ENCODE measurements at places on chromosomes 11 and 22.

DNA sequence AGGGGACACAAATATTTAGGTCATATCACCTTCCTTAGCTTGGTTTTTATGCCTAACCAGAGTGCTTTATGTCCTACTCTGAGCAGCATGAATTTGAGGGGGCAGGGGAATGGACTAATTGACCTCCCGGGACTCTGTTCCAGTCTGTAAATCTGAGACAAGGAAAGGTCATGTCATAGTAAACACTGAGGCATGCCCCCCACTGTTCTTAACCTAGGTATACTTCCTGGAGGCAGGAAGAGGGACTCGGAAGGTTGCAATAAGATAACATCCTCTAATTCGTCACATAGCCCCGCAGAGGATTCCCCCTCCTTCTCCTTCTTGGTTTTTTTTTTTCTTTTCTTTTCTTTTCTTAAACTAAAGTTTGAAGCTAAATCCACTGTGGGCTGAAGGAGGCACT lies 540.3 kb upstream of the CADM1 start:
- DNase-seq = no peak

- DNase-seq = no peak
Observed at GRCh38 chr11:121890377-121890776, 225.6 kb downstream of the BLID start.

DNA sequence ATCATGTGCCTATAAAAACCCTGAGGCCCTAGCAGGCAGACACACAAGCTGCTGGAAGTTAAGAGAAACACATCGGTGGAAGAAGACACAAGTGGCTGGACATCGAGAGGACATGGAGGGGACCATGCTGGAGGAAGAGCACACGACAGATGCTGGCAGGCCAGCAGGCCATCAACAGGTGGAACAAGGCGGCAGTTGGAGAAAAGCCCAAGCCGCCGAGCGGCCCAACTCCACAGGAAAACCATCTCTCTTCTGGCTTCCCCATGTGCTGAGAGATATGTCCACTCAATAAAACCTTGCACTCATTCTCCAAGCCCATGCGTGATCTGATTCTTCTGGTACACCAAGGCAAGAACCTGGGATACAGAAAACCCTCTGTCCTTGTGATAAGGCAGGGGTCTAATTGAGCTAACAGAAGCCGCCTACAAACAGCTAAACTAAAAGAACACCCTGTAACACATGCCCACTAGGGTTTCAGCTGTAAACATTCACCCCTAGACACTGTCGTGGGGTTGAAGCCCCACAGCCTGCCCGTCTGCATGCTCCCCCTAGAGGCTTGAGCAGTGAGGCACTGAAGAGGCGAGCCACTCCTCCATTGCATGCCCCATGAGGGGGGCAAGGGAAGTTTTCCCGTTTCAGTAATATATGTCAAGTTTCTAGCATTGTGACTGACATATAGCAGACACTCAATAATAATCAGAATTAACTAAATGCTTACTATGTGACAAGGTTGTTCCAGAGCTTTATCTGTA lies 39.0 kb upstream of the MMP20 start:
- DNase-seq = no peak

DNA sequence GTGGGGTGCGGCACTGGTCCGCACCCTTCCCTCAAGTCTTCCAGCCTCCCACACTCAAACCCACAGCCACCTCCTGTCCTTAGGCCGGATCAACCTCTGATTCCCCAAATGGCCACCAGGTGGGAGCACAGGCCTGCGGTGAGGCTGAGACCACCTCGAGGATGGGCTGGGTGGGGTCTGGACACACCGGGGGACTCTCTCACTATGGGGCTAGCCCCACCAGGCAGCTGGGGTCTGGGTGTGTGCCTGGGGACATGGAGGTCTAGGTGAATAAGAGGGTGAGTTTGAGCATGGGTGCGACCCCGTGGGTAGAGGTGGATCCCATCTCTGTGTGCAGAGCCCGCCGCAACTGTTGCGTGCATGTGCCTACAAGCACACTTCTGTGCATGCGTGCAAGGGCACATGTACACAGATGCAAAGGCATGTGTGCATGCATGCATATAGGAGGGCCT lies 32.6 kb downstream of the MYO18B start:
- no peak for DNase-seq

- no peak for DNase-seq
Observed at GRCh38 chr22:21633481-21633880, 921 bp downstream of the CCDC116 start.

DNA sequence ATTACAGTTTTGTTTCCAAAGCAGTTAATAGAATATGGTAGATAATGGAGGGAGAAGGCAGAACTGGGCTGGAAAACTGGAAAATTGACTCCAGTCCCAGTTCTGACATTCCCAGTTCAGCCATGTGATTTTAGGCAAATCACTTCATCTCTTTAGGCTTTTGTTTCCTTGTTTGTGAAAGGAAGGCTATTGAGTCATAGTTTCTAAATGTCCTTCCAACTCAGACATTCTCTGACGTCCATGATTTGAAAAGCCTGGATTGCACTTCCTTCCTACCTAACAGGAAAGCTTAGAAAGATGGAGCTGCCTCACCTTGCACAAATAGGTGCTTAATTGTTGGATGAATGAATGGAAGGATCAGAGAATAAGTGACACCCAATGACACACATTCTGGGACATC lies 19.8 kb upstream of the GALNT18 start:
- no peak for DNase-seq

GRCh38 chr11:124474079-124474478 lies 28.6 kb upstream of the OR8B8 start:
- DNase-seq = no peak

DNA sequence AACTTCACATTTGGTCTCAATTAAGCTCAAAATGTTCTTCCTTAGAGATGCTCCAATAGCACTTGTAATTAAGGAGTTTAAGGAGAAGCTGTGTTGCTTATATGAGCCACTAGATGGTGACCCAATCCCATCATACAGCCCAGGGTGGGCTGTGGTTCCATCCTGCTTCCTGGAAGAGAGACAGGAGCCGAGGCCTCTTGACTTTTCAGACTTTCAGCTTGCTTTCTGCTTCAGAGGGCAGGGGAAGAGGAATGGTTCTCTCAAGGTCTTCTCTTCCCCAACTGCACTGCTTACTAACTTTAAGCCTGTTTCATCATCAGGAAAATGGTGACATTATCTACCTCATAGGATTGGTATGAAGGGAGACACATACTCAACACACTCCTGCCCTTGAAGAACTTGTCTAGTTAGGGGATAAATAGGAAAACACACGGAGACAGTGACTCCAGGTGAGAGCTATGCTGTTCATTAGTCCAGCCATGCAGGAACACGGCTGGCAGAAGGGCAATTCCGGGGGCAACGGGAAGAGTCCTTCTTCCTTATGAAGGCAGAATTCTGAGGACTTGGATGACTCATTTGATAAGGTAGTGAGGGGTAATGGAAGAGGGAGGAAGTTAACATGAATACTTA lies 20.1 kb downstream of the TMEM218 start:
- DNase-seq = no peak

- no peak for DNase-seq
Observed at GRCh38 chr22:27083610-27084009, 426.2 kb downstream of the MIAT start.

DNA sequence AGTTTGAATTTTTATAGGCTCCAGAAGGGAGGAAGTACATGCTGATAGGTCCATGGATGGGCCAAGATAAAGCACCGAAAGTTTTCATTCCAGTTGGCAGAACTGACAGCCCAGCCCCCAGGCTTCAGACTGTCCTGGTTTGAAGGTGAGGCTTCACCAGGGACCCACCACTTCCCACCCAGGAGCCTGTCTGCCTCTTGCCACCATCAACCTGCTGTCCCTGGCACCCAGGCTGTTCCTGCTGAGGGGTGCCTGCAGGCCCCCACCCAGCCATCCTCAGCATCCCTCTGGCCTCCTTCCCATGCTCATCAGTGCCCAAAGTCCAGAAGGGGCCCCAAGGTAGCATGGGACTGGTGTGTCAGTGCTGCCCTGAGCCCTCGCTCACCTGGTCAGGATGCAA lies 463.9 kb downstream of the NELL1 start:
- DNase-seq = no peak

DNA sequence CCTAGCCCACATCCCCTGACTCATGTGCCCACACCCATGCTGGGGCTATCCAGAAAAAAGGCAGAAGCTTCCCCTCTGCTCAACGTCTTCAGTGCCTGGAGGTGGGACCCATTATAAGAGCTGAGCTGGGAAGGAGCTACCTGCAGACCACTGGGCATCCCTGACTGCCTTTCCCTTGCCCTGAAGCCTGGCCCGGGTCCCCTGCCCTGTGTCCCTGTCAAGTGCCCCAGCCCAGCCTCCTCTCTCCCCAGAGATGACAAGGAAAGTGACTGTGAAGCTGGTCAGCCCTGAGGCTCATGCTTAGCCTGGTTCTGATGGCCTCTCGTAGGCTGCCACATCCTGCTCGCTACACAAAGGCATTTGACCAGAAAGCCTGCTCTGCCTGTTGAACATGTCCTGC lies 140.4 kb downstream of the PARVA start:
- DNase-seq = no peak

DNA sequence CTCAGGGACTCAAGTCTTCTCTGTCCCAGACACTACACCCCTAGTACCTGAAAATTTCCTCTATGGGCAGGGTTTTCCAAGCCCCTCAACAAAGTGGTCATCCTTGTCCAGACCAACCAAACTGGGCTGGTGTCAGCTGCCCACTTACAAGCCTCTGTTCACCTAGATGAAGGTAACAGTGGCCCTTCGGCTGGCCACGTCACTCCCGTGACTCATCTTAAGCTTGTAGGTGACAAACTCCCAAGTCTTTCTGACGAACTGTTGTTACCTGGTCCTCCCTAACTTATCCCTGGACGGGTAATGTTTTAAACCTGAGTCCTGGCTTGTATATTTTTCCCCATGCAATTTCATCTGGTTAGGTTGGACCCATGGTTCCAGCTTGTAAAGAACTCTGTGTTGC lies 4.7 kb downstream of the CXCR5 start:
- DNase-seq = no peak

DNA sequence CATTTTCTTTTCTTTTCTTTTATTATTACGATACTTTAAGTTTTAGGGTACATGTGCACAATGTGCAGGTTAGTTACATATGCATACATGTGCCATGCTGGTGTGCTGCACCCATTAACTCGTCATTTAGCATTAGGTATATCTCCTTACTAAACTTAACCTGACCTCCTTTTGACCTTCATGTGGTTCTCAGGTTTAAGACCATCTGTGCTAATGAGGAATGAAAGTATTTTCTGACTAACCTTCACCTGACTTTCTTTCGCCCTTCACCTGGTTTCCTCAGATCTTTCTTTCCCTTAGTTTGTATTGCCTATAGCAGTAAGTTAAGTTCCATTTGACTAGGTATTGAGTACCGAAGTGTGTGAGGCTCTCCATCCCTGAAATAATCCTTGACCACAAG lies 6.5 kb downstream of the EXPH5 start:
- DNase-seq = no peak

DNA sequence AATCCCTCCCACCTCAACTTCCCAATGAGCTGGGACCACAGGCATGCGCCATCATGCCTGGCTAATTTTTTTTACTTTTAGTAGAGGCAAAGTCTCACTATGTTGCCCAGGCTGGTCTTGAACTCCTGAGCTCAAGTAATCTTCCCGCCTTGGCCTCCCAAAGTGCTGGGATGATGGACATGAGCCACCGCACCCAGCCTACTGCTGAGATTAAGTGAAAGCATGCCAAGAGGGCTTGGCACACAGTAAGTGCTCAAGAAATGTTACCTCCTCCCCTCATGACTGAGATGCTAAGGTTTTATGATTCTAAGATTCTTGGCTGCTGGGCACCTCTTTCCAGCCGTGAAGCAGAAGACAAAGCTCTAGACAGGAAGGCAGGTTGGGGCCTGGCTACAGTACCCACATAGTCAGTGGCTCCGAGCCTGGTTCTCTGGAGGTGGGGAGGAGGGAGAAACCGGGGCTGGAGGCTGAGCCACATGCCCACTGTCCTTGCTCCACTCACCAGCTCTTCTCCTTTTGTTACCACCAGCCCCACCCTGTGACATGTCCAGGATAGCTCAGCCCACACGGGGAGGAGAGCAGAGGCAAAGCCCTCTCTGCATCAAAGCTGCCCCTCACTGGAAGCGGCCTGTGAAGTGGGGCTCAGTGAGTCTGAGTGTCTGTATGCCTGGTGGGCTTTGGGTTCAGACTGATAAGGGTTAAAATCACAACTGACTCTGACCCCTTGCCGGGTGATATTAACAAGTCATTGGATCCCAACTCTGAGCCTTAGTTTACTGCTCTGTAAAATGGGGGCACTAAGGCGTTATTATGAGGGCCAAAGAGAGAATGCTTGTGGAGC lies 12.9 kb downstream of the ARHGEF17 start:
- DNase-seq = no peak

- no peak for DNase-seq
Observed at GRCh38 chr11:104076455-104076854, 40.0 kb downstream of the DDI1 start.

DNA sequence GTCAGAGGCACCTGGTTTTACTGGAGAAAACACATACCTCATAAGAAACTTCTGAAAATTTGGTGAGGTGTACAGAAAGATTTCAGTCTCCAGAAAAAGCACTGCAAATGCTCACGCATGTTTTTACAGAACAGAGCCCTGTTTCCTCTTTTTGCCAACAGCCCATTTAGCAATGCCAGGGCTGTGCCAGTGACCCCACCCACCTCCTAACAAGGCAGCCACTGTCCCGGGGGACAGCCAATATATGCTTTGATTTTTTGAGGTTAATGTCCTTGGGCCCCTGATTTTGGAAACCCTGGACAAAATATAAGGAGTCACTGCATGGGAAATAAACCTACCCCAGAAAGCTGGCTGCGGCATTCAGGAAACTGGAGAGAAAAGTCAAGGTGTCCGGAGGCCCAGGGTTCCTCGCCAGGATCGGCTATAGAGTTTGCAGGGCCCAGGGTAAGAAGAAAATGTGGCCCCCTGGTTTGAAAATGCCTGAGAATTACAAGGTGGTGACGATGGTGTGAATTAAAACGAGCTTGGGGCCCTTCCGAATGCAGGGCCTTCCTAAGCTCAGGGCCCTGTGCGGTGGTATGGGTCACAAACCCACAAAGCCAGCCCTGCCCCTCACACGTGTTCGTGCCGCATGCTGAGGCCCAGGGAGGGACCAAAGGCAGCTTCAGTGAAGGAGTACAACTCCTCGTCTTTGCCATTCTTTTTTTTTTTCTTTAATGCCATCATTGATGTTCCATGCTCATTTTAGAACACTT lies 71.1 kb upstream of the WNT7B start:
- no peak for DNase-seq

DNA sequence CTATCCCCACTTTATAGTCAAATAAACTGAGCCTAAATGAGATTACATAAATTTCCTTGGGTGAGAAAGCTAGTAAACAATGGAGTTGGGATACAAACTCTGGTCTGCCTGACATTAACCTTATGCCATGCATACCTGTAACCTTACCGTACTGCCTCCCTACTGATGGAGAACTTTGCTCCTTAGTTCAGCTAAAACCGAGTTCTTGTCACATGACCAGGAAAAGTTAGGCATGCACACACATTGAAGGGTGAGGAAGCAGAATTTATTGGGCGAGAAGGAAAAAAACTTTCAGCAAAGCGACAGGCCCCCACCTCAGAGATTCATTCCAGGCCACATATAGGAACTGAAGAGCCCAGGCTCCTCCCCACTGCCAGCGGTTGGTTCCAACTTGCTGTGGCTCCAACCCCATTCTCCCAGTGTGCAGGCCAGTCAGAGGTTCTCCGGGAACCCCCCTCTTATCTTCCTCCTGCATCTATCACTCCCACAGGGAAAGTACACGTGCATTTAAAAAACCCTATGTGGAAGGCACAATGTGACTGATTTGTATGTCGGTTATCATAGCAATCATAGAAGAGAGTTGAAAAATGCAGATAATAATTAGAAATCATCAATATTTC lies 3.2 kb upstream of the PIWIL4 start:
- no peak for DNase-seq
